WERI-Rb-1 (cell line): ENCODE measurements at places on chromosomes 13 and 19.

- no peak for DNase-seq
Observed at GRCh38 chr13:36356058-36356457, 9.9 kb upstream of the SPART start.

GRCh38 chr19:45413497-45413896, 7.1 kb downstream of the POLR1G start:
- no peak for DNase-seq

GRCh38 chr13:113057084-113057483, 48.5 kb upstream of the F7 start:
- no peak for DNase-seq

DNA sequence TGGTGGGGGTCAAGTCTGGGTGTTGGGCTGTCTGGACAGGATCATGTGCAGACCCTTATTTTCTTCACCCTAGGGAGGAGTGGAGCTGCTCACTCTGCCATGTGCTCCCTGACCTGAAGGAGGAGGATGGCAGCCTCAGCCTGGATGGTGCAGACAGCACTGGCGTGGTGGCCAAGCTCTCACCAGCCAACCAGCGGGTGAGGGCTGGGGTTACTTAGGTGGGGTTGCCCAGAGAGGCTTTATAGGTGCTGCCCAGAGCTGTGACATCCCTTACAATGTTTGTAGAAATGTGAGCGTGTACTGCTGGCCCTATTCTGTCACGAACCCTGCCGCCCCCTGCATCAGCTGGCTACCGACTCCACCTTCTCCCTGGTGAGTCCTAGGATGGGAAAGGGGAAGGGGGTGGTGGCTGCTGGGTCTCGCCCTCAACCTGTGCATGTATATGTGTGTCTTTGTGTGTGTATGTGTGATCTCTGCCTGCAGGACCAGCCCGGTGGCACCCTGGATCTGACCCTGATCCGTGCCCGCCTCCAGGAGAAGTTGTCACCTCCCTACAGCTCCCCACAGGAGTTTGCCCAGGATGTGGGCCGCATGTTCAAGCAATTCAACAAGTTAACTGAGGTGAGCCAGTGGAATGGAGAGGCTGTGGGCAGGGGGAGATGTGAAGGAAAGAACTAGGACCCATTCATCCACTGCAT, 5.1 kb downstream of the CHMP2A start:
- DNase-seq: no peak

DNA sequence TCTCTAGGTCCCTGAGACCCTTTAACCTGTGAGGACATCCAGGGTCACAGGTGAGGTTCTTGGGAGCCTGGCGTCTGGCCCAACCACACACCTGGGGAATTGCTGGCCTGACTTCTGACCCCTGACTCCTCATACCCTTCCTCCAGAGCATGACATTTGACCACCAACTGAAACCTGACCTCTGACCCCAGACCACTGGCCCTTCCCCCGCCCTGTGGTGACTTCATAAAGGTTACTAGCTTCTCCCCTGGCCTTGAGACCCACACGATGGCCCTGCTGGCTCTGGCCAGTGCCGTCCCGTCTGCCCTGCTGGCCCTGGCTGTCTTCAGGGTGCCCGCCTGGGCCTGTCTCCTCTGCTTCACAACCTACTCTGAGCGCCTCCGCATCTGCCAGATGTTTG, at the start of gene SPACA6:
Gene SPACA6, plus strand, starts transcription at position 71 of the 400 bp plus-strand sequence. Its CDS starts 197 bp downstream, at position 268.
- no peak for DNase-seq

GRCh38 chr13:59038824-59039223, 1124.9 kb downstream of the DIAPH3 start:
- no peak for DNase-seq
